ENCODE measurements at places on chromosomes 1 and 21. TPM values are rescaled to one million over a fixed set of nuclear protein-coding genes. Genes with fewer than 3 reads are reported as not detected.
A peak's percentile ranks its signal among the peaks of the same experiment; 100 is the strongest.

- peaks cover 13% of the 10 kb centered on the region for H3K4me1 ChIP-seq
- H3K27me3 ChIP-seq = no peaks in the 10 kb centered on the region
These were observed 36.0 kb downstream of the EBNA1BP2 start for GRCh38 chr1:43135857-43136781.

TNFRSF4 gene
- total RNA-seq = 0.11 TPM

DNA sequence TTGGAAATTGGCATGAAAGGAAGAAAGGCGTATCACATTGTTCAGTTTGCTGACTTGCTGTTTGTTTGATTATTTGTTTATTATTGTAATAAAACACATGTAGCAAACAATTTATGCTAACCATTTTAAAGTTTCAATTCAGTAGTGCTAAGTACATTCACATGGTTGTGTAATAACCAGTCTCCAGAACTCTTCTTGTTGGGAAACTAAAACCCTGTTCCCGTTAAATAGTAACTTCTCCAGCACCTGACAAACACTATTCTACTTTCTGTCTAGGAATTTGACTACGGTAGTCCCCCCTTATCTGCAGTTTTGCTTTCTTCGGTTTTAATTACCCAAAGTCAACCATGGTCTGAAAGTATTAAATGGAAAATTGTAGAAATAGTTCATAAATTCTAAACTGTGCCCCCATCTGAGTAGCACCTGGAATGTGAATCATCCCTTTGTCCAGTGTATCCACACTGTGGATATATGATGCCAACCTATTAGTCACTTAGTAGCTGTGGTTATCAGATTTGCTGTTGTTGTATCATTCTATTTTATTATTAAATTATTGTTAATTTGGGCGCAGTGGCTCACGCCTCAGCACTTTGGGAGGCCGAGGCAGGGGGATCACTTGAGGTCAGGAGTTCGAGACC is 5.5 kb downstream of the MORC3 start:
- no peak overlapping the region for H3K4me3 ChIP-seq
- DNase-seq = no peak
- no peak overlapping the region for H3K27ac ChIP-seq
- H3K36me3 ChIP-seq = peaks cover 4% of the 10 kb centered on the region

DNA sequence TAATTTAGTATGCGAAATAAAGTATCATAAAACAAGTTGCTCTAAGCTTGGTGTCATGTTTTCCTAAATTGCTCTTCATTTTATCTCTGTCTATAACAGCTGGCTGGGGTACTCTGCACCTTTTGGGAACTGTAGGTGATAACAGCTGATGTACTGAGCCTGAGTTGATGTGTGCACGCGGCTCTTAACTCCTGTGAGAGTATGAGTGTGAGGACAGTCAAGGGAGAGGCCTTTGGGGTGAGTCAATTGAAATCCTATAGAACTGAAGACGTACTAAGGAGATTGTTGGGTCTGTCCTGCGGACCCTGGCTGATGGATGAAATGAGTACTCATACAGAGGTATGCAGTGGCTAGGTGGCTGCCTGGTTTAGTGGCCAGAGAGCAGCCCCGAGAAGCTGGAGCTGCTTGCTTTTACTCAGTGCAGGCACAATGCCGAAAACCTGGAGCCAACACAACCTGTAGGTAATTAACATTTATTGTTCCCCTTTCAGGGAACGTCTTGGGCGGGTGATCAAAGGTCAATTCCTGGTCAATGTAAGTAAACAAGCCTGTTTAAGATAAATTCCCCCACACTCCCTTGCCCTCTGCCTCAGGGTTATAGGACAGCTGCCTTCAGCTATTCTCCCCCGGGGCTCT is 188.5 kb downstream of the PRDM2 start:
- H3K27me3 ChIP-seq = peaks cover 58% of the 10 kb centered on the region
- no peak overlapping the region for H3K4me3 ChIP-seq
- H3K36me3 ChIP-seq = no peaks in the 10 kb centered on the region
- DNase-seq = no peak
- no peaks in the 10 kb centered on the region for H3K4me1 ChIP-seq

GRCh38 chr1:60044881-60045280 is 28.7 kb downstream of the C1orf87 start:
- H3K27ac ChIP-seq = no peak overlapping the region
- no peak for DNase-seq
- no peaks in the 10 kb centered on the region for H3K36me3 ChIP-seq
- no peaks in the 10 kb centered on the region for H3K27me3 ChIP-seq
- H3K4me3 ChIP-seq = no peak overlapping the region
- no peaks in the 10 kb centered on the region for H3K4me1 ChIP-seq

OR10Z1 gene
- not detected for total RNA-seq

DNA sequence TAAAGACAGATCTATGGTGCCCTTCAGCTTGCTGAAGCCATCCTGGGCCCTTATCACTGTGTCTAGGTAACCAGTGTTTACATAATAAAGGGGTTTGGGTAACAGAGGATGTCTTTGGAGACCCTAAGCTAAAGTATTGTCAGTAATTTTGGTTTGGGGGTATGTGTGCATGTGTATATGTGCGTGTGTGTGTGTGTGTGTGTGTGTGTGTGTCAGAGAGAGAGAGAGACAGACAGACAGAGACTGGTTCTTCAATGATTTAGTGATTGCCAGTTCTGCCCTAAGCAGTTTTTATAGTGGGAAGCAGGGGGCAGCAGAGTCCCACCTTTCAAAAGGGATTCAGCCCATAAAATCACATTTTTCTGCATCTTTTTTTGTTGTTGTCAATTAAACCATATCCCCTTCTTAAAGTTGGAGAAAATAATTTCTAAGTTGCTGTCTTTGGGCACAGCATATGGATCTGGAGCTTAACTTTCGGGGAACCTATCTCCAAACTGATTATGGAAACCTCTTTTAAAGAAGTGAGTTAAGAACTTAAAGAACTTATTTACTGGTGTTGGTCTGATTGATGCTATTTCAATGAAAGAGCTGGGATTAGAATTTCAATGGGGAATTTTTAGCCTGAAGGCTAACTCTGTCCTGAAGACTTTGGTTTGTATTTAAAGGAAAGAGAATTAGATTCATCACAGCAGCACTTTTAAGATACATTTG is 51.1 kb downstream of the ZNF326 start:
- no peaks in the 10 kb centered on the region for H3K4me1 ChIP-seq
- H3K4me3 ChIP-seq = no peak overlapping the region
- peak; percentile 26 for DNase-seq
- H3K36me3 ChIP-seq = no peaks in the 10 kb centered on the region
- H3K27ac ChIP-seq = no peak overlapping the region

DNA sequence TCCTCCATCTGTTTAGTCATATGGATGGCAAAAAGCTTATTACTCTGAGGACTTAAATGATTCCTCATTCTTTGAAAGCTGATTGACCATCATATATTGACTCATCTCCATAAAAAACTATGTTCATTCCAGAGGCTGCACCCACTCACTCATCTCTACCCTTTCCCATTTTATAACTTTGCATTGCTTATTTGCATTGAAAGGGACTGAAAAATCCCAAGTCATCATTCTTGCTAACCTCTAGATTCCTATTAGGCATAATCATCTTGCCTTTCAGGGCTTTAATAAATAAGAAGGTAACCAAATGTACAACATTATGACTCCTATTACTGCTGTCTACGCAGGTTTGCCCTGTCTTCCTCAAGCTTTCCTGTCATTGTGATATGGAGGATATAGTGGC is 1180.3 kb upstream of the B3GALT2 start:
- no peaks in the 10 kb centered on the region for H3K36me3 ChIP-seq
- H3K27me3 ChIP-seq = no peaks in the 10 kb centered on the region
- H3K4me1 ChIP-seq = peaks cover 20% of the 10 kb centered on the region
- no peak overlapping the region for H3K4me3 ChIP-seq

KCNH1 gene
- 0.54 TPM for total RNA-seq

SEMA4A gene
- total RNA-seq = 8.6 TPM

DNA sequence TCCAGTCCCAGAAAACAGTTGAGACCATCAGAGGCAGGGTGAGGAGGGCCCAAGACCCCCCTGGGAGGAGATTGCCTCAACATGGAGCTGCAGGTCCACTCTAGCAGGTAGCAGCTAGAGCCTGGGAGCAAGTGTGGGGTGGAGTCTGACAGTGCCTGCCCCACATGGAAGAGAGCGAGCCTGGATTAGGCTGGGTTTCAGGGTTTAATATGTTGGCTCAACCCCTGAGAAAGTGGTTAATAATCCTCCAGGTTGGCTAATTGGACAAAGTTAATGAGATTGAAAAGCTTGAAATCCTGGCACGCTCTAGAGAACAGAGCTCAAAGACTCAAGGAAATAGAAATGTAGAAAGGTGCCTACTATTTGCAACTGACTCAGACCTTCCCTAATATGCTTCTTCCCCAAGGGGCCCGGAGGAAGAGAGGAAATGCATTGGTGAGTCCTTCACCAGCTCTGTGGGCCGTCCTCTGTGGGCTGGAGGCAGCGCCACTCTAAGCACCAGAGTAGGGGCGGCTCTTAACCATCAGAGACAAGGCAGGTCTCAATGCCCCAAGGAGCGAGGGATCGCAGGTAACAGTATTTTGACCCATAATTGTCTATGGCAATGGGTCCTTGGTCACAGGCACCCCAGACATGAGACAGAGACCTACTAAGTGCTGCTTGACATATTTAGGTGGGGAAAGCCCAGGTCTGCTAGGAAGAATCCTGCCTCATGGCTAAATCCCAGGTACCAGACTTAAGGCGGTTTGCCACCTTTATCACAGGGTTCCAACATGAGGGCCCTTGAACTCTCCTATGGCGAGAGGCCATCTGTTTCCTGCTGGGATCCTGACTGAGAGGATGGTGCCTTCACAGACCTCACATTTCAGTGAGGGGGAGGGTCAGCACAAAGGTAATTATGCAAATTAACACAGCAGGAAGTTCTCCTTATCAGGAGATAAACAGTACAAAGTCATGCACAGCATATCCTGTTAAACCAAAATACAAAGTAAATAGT is 33.8 kb downstream of the RSPH1 start:
- H3K4me3 ChIP-seq = no peak overlapping the region
- no peak for DNase-seq
- H3K27me3 ChIP-seq = no peaks in the 10 kb centered on the region
- H3K27ac ChIP-seq = no peak overlapping the region

IVL gene
- not detected for total RNA-seq

CD164L2 gene
- total RNA-seq = not detected

DNA sequence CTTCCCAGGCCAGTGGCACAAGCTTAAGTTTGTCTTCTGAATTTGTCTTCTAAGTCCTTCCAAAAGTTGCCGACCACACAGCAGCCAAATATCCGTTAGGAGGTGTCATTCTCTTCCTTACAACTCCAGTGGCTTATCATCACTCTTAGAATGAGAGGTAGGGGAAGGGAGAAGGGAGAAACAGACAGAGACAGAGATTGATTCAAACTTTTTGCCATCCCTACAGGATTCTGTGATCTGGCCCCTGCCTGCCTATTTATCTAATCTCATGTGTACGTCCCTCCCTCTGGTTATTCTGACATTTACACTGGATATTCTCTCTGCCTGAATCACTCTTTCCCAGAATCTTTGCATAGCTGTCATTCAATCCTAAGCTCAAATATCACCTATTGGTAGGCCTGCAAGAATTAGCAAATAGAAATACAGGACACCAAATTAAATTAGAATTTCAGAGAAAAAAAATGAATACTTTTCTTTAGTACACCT is 488 bp upstream of the GNL2 start:
- no peak for DNase-seq
- peaks cover 5% of the 10 kb centered on the region for H3K4me1 ChIP-seq
- H3K27ac ChIP-seq = no peak overlapping the region
- H3K36me3 ChIP-seq = peaks cover 13% of the 10 kb centered on the region

CACHD1 gene
- 54.4 TPM for total RNA-seq

GRCh38 chr21:28439251-28439650 is 553.4 kb downstream of the LTN1 start:
- no peak overlapping the region for H3K27ac ChIP-seq
- no peak for DNase-seq
- H3K36me3 ChIP-seq = no peaks in the 10 kb centered on the region

DNA sequence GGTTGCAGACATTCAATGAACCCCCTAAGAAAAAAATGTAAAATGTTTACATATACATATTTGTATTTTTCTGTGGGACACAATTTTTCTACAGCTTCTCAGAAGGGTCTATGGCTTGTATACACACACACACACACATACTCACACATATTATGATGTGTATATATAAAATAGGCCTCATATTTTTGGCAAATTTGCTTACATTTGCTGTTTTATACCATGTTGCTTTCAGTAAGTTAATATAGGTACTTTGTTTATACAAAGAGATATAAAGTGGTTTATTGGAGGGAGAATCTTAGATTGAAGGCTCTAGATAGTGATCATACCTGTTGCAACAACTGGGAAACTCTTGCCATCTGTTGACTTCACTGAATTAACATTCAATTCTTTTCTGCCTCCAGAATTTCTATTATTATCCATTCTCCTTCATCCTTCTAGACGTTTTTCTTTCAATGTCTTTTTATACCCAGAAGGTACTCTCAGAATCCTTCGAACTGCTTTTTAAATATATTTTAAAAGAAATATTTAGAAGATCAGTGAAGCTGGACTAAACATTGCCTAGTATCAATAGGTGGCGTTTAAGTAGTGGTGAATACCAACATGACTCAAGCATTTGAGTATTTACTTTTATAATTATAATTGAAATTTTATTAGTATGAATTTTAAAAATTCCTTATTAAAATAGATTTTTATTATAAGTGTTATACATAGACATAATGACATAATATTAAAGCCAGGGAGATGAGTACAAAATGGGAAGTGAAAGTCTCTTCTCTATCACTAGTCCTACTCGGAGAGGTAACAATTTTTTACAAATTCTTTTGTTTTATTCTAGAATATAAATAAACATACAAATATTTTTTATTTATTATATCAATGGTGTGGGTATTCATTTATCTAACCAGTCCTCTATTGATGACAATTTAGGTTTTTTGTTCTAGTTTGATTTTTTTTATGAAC is 10.2 kb downstream of the CD55 start:
- H3K4me3 ChIP-seq = no peak overlapping the region
- H3K27me3 ChIP-seq = no peaks in the 10 kb centered on the region
- DNase-seq = no peak
- H3K4me1 ChIP-seq = no peaks in the 10 kb centered on the region
- no peak overlapping the region for H3K27ac ChIP-seq

DNA sequence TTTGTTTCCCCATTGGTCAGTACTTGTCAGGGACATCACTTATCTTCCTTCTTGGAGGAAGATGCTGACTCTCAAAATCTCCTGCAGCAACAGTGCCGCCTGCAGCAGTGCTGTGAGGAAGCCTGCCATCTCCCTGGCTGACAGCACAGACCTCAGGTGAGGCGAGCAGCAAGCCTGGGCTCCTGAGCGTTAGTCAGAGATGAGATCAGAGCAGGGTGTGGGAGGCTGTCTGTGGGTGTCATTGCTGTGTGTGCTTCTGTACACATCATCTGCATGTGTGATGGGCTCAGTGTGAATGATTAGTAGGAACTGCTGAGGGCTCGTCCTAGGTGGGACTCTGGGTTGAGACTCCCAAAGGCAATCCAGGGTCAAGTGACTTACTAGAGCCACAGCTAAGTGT is 6.1 kb downstream of the STRIP1 start:
- H3K27ac ChIP-seq = no peak overlapping the region
- H3K4me3 ChIP-seq = no peak overlapping the region
- H3K27me3 ChIP-seq = no peaks in the 10 kb centered on the region
- no peak for DNase-seq

DNA sequence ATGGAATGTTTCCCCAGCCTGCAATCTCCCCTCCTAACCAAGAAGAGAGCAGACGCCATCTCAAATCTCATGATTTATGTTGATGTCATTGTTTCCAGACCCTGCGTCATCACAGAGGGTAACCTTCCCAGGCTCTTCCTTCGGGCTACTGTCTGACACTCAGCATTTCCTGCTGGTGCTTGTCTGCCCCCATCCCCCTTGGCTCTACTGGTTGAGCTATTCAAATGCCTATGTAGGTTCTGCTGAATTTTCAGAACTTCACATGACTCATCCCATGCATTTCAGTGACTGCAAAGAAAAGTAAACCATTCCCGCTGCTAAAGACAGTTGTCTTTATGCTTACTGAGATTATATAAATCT is 24.8 kb upstream of the ITPKB start:
- no peaks in the 10 kb centered on the region for H3K27me3 ChIP-seq
- H3K4me1 ChIP-seq = no peaks in the 10 kb centered on the region
- no peak overlapping the region for H3K27ac ChIP-seq
